ENCODE measurements at places on chromosomes 16 and 17.

DNA sequence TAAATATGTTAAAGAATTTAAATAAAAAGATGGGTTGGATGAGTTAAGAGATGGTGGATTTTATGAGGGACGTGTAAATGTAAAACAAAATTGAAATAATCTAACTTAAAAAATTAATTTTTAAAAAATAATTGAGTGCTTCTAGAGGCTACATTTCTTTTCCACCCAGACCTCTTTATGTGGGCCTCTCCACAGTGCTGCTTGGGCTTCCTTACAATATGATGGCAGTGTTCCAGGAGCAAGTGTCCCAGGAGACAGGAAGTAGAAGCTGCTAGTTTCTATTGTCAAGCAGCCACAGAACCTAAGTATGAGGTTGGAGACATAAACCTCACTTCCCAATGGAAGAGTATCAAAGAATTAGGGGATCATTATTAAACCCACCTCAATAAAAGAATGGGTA is 205.7 kb upstream of the CPHXL start:
- no peak for DNase-seq

GRCh38 chr17:82305727-82306300 is 11.6 kb downstream of the CD7 start:
- DNase-seq, result no peak

DNA sequence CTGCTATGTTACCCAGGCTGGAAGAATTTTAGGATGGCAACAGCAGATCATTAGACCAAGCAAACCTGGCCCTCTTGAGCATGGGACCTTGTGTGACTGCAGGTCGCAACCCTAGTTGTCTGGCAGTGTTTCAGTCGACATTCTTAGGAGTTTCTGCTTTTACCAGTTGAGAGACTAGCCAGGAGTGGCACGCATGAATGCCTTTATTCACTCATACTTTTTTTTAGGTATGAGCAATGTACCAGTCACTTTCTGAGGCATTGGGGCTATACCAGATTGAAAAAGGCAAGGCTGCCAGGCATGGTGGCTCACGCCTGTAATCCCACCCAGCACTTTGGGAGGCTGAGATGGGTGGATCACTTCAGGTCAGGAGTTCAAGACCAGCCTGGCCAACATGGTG is 28.2 kb upstream of the HAS3 start:
- DNase-seq, result no peak

DNA sequence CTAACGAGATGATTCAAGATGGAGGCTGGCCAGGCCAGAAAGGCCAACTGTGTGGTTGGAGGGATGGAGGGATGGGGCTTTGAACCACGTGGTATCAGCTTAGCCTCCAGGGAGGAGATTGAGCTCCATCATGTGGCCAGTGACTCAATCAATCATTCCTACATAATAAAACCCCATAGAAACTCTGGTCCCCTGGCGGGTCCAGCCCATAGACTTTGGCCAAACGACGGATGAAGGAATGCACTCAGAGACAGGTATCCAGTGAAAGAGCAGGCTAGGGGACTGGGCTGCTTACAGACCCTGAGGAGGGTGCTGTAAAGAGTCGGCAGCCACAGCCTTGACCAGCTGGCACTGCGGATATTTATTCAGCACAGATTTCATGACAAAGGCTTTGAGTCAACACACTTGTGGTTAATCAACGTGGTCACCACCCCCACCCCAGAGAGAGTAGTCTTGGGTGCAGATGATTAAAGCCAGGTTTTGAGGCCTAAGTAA is 308.7 kb upstream of the TNRC6C start:
- DNase-seq, result no peak

DNA sequence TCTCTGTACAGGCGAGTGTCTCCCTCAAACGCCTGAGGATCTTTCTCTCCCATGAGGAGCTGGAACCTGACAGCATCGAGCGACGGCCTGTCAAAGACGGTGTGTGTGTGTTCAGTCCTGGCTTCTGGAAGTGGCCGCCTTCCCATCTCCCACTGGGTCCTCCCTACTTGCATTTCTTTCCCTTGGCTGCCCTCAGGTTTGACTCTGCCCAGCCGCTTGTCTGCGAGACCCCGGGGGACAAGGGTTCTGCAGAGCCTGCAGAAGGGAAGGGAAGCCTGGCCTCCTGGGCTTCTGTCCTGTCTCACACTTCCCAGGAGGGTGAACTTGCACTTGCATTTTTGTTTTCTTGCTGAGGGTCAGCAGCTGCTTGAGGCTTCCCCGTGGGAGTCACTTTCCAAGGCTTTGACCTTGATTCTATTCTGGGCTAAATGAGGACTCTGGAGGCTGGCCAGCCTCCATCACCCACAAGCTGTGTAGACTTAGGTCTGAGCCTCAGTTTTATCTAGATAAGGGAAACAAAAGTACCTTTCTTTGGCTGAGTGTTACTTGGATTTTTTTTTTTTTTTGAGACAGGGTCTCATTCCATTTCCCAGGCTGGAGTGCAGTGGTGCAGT is 122.3 kb downstream of the ABCC1 start:
- DNase-seq, result no peak

GRCh38 chr16:56270828-56271227 is 79.5 kb downstream of the GNAO1 start:
- DNase-seq, result peak; percentile 27

GRCh38 chr17:70897446-70897845 is 728.1 kb downstream of the KCNJ2 start:
- no peak for DNase-seq

DNA sequence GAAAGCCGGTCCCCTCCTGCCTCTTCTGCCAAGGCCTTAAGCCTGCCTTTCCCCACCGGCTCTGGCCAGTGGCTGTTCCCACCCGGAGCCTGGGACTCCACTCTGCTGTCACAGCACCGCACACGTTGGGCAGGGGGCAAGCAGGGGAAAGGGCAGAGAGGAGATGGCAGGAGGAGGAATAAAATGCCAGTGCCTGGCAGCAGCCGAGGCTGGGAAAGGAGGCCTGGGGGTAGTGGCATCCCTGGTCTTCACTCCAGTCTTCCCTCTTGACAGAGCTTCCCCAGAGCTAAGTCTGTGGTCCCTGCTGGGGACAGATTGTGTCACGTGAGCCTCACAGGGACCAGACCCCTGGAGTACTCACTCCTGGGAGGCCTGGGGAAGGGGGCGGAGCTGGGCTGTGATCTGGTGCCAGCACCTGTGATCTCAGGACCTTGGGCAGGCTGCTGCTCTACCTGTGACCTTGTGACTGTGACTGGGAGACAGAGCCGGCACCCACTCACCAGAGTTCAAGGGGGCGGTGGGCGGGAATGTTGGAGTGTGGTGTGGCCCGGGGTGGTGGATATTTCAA is 97.2 kb upstream of the GSE1 start:
- no peak for DNase-seq

DNA sequence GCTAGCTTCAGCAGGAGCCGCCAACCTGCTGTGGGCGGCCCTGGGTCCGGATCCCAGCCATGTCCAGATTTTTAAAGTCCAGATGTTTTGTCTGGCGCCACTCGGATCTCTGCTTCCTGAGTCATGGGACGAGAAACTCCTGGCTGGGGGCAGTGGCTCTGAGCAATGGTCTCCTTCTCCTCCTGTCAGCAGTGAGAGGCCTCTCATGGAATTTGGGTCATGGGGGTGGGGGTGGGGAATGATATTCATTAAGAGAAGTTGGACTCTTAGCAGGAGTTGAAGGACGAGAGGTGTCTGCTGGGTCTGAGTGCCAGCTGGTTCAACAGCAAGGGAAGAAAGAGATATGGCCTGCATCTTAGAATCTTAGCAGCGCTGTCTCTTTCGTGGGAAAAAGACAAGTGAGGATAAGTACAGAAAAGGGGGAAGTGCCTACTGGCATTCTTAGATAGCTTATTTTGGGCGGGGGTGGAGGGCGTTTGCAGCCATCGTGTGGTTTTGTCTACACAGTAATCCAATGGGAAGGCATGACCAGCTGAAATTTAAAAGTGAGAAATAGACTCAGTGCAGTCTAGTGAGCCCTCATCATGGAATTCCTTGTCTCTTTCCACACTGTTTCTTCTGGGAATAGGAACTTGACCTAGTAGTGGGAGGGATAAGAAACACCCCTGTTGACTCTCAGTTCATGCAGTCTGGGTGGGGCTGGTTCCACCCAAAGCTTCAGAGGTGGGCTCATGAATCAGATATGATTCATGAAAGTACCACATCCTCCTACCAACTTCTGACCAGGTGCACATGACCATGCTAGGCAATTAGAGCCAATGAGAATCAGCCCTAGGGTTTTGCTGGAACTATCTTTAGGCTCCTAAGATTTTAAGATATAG is 80.5 kb downstream of the MYH13 start:
- no peak for DNase-seq

GRCh38 chr16:46775214-46775613 is 27.1 kb upstream of the MYLK3 start:
- no peak for DNase-seq

- no peak for DNase-seq
Observed at GRCh38 chr17:63985387-63986140, 12.6 kb upstream of the PRR29 start.

GRCh38 chr17:11639736-11640462 is 41.6 kb downstream of the DNAH9 start:
- DNase-seq, result no peak

- peak; percentile 2 for DNase-seq
Observed at GRCh38 chr16:65846210-65846602, 520.3 kb upstream of the CDH5 start.

DNA sequence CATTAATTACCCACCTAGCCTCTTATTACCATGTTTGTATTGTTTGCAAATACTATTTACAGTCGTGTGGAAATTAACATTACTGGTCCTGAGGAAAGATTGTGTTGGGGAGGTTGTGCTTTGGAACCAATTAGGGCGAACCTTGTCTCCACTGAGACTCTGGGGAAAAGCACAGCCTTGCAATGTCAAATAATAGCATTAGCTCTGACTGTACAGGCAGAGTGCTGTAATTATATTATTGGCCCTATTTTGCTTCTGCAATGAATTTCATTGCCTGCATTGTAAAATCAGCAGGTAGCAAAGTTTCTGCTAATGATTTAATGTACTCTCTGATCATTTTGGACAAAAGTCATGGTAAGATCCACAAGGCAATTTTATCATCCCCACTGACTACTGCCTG is 97.0 kb downstream of the WWOX start:
- DNase-seq, result no peak

GRCh38 chr17:82226146-82226808 is 2.6 kb upstream of the SLC16A3 start:
- no peak for DNase-seq

DNA sequence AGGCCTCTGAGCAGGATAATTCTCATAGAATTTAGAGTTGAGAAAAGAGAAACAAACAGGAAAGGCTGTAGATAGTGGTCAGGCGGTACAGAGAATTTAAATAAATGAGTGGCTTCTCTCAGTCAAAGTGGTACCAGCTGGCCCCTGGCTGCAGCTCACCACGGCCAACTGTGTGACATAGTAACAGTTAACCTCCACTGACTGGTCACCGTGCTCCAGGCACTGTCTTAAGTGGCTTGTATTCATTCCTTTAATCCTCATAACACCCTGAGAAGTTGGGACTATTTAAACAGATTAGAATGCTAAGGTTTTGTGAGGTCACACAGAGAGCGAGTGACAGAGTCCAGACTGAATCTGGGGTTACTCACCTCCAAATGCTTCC is 108.9 kb downstream of the GNAO1 start:
- DNase-seq, result no peak

DNA sequence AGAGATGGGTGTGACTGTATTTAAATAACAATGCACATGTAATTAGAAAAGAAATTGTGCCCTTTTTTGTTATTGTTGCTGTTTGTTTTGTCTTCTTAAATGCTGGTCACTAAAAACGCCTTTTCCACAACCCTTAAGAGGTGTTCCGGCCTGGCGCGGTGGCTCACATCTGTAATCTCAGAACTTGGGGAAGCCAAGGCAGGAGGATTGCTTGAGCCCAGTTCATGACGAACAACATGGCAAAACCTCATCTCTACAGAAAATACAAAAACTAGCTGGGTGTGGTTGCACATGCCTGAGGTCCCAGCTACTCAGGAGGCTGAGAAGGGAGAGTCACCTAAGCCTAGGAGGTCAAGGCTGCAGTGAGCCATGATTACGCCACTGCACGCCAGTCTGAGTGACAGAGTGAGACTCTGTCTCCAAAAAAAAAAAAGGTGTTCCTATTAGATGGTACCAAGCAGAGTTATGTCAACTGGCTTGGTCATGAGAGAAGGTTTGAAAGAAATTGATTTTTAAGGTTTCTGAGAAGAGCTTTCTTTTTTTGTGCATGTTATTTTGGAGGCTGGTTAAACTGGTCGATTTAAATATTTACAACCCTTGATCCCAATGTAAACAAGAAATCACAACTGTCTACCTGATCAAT is 23.5 kb upstream of the RFFL start:
- DNase-seq, result no peak

DNA sequence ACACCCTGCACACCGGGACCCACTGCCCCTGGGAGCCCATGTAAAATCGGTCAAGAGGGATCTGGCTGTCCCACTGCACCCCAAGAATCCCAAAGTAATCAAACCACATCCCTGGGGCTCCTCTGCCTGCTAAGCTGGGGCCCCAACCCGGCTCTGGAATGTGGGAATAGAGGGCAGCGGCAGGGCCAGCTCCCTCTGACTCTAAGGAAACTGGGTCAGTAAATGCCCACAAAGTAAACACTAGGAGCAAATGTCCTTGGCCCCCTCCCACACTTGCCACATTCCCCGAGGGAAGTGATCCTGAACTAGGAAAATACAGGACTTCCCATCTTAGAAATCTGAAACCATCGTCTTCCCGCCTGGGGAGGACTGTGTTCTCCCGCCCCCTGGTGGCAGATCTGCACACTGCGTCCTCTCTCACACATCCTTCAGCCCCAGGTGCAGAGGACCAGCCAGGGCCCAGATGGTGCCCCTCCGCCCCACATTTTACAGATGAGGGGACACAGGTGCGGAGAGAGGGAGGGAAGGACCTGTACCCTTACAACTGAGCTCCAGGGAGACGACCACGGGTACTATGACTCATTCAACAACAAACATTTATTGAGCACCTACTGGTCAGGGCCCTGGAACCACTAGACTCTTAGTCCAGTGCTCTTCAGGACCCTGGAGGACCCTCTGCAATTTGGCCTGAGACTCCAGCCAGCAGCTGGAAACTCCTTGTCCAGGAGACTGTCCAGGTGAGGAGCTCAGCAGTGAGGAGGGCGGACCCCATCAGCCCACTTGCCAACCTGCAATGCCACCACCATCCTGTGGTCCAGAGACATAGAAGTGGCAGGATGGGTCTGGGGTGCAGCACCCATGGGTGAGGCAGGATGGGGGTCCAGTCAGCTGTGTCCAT is 10.1 kb downstream of the P3H4 start:
- DNase-seq, result peak; percentile 90

GRCh38 chr17:63041722-63042121 is 75.7 kb downstream of the TANC2 start:
- DNase-seq, result no peak

DNA sequence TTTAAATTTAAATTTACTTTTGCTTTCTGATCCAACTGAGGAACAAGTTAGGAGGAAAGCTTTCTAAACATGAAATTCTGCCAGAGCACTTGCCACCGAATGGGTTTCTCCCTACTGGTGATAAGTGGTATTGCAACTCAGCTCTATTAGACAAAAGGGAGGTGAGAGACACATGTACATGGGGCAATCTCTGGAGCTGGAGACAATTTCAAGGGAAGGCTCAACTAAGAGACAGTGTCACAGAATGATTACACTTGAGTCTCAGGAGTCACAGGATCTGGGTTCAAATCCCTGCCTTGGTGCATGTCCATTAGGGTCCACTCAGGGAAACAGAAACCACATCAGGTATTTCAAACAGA is 37.4 kb downstream of the SOCS1 start:
- no peak for DNase-seq

- no peak for DNase-seq
Observed at GRCh38 chr16:27286451-27286850, 17.9 kb upstream of the NSMCE1 start.
